Activated CD4-positive, alpha-beta memory T cell treated with anti-CD3 and anti-CD28 coated beads for 36 hours (primary cell): ENCODE measurements at places on chromosomes 12 and 14.

DNA sequence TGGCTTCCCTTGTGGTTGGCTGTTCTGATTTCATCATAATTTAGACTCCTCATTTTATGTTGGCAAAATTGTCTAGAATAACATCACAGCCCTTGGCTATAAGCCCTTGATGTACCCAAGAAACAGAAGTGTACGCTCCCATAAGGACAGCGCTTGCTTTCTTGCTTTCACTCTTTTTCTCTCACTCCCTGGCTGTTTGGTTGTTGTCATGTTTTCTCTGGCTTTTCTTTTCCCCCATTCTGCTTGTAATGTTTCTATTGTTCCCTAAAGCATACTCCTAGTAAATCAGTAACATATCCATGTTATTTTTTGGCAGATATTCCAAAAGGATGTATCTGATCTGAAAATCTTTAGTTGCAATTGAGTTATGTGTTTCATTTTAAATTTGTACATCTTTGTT is 530.5 kb downstream of the NOVA1 start:
- DNase-seq, result no peak

DNA sequence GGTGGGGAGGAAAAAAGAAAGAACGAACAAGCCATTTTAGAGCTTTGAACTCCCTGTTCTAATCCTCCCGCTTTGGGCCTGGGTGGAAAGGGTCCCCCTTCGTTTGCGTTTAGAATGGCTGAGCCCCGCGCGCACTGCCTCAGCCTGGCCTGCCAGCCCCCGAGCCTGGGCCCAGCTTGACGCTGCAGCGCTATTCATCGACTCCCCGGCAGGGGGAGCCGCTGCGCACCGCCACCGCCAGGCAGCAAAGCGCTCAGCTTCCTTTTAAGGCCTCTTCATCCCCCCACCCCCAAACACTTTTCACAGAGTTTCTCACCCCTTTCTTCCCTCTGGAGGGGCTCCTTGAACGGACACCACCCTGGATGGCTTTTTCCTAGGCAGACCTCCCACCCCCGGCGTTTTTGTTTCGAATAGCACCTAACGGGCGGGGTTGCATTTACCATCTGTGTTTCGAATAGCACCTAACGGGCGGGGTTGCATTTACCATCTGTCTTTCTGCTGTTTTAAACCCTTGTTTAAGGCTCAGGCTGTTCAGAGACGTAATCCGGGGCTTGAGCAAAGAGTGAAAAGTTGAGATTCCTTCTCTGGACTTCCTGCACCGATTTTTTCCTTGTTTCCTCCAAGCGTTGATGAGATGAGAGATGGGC is 56.4 kb upstream of the PIWIL1 start:
- peak; percentile 55 for DNase-seq

DNA sequence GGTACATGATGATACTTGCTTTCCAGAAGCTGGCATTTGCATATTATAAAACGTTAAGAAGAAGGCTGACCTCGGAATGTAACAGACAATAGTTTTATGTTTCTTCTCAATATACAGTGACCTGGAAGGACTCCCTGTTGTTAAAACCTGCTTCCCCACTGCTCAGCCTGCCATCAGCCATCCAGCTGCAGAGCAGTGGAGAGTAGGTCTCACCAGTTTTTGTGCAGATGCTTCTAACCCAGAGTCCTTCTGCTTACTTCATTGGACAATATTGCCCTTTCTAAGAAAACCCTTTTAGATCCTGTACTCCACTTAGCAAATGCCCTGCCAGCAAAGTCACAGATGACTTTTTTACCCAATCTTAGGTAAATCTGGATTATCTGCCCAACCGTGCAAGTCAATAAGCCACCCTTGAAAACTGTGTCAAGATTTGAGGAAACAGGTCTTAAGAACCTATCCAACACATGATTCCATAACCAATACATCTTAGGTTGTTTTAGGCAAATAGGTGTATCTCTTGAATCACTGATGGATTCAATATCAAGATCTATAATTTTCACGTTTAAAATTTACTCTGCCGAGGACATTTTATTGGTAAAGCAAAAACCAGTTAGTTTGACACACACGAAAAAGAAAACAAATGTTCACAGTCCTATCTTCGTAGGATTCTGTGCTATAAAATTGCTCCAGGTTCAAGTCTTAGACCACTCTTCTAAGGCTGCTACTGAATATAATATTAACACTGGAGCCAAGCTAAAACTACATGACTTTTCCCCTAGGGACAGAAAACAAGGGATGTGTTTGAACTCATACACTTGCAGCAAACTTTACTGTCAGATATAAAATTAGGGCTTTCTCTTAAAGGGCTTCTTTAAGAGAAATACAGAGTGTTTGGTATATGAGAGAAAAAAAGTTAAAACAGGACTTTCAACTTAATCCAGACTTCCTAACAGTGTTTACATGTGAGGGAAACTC is 5.7 kb downstream of the PHLDA1 start:
- DNase-seq, result no peak

GRCh38 chr14:81655423-81656314 is 122.0 kb upstream of the SEL1L start:
- DNase-seq, result no peak

GRCh38 chr12:264269-264668 is 1.6 kb upstream of the SLC6A13 start:
- no peak for DNase-seq

DNA sequence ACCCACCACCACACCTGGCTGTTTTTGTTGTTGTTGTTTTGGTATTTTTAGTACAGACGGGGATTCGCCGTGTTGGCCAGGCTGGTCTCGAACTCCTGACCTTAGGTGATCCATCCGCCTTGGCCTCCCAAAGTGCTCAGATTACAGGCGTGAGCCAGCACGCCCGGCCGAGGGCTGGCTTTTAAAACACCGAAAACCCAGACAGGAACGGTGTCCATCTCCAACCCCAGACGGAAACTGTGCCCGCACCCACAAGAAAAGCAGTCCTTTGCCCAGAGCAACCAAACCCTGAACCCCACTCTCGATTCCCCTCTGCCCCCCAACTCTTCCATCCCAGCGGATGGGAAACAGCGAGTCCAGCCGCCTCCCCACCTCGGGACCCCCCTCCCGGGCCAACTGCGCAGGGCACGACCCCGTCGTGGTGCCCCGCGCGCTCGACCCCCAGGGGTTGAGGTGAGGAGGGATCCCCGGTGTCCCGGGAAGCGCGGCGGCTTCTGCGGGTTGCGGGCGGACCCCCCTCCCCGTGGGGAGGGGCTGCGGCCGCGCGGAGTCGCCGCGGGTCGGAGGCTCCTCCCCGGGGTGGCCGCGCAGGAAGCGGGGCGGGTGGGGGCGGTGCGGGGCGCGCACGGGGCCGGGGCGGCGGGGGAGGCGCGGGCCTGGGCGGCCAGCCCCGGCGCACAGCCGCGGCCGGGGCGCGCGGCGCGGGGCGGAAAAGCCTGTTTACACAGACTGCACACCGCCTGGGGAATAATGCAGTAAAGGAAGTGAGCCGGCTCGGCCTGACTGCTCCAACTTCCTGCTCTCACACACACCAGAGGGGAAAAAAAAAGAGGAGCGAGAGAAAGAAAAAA is at the start of gene ELK3:
ELK3 (plus strand) TSS at position 651 of the 851 bp plus-strand sequence.
- peak; percentile 69 for DNase-seq

GRCh38 chr12:131894981-131895639 is 688 bp downstream of the ULK1 start:
- DNase-seq, result no peak

DNA sequence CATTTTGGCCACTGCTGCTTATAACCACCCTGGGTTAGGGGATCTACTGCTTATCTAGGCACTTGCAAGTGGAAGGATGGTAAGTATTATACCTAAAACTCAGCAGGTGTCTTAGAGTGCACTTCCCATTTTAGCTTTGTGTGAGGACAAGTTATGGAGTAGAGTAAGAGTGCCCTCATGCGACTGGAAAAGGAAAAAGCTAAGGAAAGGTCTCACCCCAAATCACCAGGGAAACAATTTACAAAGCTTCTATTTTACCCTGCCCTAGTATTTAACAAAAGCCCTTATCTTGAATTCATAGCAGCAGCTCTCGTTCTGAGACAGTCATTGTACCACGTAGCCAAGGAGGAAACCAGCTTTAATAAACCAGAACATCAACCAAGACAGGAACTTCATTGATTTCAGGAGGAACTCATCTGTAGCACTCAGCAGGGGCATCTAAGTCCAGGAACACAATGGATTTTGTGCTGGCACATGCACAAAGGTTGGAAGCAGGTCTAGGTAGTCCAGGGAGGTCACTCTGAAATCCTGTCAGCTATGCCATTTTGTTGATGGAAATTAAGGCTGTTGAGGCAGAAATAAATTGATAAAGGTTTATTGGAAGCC is 2.9 kb downstream of the RDH12 start:
- DNase-seq, result peak; percentile 24

DNA sequence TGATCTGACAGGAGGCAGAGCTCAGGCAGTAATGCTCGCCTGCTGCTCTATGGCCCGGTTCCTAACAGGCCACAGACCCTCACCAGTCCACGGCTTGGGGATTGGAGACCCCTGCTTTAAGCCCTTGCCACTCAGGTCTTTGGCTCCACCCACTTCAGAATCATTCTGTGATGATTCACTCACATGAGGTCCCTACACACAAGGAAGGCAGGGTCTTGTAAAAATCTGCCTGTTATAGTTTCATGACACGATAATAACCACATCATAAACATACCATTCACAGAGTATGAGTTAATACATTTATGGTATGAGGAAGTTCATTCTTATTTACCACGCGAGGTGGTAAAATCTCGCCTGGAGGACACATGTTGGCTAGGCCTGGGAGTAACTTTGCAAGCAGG is 29.0 kb upstream of the MAX start:
- DNase-seq, result no peak

DNA sequence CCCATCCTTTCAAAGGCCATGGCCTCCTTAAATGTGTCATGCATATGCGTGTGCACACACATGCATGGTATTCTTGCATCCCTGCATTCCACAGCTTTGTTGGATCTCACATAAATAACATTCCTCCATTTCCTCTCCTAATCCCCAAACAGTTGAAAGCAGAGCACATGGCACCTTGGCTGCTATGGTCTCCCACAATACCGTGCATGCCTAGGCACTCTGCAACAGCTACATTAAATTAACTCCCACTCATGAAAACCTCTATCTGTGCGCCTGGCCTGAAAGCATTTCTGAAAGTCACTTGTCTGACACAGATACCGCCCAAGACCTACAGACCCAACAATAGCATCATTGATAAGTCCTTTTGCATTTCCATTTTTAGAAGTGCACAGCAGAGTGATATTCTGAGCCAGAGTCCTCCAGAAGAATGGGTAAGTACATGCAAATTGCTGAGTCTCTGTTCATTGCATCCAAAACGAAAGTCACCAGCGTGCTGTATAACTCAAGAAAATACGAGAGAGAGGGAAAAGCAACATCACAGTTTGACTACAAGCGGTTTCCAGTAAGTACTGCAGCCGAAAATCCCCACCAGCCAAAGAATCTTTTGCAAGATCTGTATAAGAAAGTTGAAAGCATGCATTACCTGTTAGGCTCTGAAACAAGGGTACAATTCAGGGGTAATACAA is 436 bp downstream of the ASB2 start:
- peak; percentile 70 for DNase-seq

DNA sequence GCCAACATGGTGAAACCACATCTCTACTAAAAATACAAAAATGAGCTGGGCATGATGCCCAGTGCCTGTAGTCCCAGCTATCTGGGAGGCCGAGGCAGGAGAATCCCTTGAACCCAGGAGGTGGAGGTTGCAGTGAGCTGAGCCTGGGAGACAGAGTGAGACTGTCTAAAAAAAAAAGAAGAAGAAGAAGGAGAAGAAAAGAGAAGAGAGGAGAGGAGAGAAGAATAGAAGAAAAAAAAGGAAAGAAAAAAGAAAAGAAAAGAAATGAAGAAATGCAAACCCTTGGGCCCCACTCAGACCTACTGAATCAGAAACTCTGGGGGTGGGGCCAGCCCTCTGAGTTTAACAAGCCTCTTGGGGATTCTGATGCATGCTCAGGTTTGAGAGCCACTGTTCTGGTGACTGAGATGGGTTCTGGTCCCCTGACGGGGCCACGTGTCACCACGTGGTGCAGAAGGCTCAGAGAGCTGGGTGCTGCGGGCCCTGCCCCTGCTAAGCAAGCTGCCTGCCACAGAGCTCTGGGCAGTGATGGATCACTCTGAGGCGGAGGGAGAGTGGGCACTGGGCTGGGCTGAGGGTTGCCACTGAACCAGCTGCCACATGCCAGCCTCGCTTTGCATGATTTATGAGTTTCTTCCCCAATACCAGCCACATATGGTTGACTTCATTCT is 37.5 kb downstream of the ERH start:
- peak; percentile 50 for DNase-seq

- no peak for DNase-seq
These were observed 5.7 kb downstream of the TMEM121 start for GRCh38 chr14:105531894-105532623.

GRCh38 chr12:124752437-124753227 is 111.0 kb downstream of the SCARB1 start:
- DNase-seq, result no peak
